ENCODE measurements at places on chromosomes 2 and 18.

DNA sequence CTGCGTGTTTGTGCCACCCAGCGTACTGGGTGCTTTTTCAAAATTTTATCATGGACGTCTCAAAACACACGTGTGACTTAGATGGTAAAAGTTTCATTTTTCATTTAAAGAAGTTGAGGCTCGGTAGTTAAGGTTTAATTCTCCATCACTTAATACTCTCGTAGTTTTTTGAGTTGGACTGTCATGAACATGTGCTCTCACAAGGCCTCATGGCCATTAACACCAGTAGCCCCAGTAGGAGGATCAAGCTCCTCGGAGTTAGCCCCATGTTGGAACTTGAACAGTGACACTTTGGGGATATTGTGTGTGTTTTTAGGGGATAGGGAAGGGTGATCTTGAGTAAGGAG, 15.3 kb downstream of the NMUR1 start:
- peak; percentile 30 for DNase-seq

DNA sequence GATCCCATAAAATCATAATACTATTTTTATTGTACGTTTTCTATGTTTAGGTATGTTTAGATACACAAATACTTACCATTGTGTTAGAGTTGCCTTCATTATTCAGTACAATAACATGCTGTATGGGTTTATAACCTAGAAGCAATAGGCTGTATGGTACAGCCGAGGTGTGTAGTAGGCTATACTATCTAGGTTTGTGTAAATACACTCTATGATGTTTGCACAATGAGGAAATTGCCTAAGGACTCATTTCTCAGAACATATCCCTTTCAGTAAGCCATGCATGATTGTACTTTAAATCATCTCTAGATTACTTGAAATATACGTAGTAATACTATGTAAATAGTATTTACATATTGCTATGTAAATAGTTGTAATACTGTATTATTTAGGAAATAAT, 156.7 kb downstream of the CDCA7 start:
- no peak for DNase-seq

- DNase-seq = no peak
Observed at GRCh38 chr2:221070106-221070505, 502.0 kb downstream of the EPHA4 start.

DNA sequence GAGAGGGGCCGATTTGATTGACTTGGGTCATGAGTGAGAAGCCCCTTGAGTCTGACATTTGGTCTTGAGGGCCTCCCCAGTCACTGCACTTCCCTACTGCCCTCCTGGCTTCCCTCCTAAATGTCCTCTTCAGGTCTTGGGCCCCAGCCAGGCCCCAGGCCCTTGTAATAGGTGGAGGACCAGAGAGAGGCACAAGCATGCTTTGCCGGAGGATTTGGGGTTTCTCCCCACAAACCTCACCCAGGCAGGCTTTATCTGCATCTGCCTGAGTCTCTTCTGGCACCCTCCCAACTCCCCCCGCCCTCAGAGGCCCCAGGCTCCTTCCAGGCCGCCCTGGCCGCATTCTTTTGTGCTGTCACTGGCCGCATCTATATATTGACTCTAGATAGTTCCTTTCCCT, 270.7 kb downstream of the HAUS1 start:
- no peak for DNase-seq

GRCh38 chr2:148594216-148594615, 50.3 kb upstream of the EPC2 start:
- no peak for DNase-seq

DNA sequence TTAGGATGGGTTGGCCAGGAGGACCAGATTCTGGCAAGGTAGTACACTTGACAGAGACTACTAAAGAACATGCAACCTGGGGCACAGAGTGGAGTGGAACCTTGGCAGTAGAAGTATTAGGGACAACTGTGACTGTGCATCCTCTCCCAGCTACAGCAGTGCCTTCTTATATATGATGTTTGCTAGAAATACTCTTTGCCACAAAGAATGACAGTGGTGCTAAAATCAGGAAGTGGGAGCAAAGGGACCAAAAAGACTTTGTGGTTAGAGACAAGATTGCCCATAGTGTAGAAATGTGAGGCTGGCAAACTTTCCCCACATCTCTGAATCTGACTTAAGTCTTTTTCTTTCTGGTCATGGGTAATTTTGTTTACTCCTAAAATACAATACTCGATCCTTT, 9.4 kb upstream of the SLC38A11 start:
- no peak for DNase-seq

DNA sequence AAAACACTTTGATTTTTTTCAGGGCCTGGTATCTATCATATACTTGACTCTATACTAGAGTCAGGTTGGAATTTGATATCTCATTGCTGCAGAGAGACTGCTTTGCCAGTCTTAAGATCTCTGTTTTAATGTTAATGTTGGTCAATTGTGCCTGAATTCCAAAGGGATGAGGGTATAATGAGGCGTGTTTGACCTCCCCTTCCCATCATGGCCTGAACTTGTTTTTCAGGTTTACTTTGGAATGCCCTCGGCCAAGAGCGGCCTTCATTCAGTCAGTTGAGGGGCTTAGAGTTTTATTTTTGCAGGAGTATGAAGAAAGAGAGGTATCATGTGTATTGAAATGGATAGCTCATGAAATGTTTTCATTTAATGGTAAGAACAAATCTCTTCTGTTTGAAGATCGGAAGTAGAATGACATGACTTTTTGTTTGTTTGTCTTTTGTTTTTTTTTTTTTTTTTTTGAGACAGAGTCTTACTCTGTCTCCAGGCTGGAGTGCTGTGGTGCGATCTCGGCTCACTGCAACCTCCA, 119.0 kb downstream of the KIAA1328 start:
- no peak for DNase-seq

DNA sequence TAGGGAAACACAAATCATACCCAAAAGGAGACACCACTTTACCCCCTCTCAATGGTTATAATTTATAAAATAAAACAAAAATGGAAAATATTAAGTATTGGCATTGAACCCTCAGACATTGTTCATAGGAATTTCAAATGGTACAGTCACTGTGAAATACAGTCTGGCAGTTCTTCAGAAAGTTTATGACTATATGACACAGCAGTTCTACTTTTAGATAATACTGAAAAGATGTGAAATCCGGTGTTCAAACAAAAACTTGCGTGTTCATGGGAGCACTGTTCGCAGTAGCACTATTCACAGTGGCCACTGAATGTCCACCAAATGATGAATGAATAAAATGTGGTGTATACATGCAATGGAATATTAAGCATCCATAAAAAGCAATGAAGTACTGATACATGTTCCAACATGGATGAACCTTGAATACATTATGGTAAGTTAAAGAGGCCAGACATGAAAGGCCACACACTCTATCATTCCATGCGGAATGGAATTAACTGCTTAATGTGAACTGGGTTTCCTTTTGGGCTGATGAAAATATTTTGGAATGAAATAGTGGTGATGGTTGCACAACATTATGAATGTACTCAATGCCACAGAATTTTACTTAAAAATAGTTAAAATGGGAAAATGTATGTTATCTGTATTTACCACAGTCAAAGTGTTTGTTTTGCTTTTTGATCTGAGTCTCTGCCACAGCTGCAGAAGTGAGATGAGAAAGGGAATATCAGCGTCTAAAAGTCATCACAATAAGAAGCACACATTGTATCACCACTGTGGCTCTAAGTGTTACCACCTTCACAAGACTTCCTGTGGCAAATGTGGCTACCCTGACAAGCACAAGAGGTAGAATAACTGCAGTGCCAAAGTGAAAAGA, 864.6 kb downstream of the SUCLG1 start:
- DNase-seq = no peak

DNA sequence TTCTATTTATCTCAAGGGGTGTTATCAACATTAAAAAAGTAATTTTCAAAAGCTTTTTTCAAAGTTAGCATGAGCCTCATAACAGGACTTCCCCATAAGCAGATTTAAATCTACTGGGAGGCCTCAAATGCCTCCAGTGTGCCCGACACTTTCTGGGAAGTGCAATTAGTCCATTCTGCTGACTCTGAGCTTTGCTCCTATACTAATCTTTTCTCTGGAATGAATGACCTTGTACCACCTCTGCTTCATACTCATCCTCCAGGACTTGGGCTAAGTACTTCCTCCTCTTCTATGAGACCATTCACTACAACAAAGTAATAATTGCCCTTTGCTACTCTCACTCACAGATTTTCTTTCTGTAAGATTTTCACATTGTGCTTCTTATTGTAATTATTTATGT, 111.1 kb downstream of the RIT2 start:
- no peak for DNase-seq

DNA sequence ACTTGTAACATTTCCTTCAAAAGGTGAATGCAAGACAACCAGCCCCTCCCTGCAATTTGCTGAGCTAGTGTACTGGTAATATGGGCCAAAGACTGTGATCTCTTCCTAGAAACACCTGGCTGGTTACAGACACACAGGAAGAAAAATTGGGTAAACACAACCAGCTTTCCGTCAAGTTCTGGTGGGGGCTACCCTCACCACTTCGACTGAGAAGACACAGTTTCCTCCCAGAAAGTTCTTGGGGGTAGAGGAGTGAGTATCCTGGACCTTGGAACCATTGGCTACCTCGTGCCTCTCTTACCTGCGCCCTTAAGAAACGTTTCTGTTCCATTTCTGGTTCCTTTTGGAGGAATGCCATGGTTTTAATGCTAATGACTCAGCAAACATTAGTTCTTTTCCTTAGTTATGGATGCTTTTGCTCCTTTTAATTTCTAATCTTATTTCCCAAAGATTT, 120.9 kb upstream of the DLX2 start:
- no peak for DNase-seq

DNA sequence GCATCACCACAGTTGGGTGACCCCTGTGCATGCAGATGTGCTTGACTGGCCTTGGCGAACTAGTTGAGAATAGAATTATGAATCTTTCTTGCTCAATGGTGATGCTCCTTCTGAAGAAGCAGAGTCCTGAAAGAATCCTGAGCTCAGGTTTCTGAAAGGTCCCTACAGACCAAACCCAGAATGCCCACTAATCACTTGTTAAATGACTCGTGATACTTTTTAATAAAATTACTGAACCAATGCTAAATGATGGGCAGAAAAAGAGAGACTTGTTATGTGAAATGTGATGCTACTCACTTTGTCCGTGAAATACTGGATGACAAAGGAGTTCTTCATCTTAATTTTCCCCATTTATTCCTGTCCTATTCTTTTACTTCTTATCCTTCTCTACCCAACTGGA, 263.5 kb upstream of the LRRTM1 start:
- no peak for DNase-seq

DNA sequence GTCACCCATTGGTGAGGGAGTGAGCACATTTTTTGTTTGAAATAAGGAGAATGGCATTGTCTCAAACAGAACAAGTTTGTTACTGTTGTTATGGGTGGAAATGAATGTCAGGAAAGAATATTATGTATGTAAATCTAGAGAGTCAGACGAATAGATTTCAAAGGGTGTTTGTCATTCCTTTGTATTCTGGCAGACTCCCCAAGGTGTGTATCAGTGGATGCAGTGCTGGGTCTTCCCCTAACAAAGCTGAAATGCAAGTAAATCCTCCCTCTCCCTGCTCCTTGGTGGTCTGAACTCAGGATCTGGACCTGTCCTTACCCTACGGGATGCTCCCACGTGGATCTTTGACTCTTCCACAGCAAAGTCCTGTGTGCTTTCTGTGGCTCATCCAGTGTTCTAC, 139.5 kb upstream of the ZNF516 start:
- DNase-seq = no peak
